Fibroblast of skin of right biceps (primary cell): ENCODE measurements at places on chromosomes 5 and 9.

DNA sequence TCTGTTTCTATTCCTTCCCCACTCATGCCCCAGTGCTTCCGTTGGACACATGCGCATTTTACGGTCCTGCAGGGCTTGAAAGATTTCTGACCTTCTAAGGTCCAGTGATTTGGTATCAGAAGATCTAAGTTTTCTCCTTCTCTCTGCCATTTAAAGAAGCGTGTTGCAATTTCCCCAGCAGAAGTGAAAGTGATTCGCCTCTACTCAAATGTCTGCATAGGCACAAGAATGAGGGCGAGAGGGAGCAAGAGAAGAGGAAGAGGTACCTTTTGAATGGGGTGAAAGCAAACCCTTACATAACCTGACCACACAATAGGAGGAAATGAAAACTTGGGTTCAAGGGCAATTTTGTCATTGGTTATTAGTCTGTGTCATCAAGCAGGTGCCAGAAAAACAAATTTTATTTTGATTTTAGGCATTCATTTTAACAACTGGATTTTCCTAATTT is 31.7 kb upstream of the NR3C1 start:
- no peak for DNase-seq

- DNase-seq: no peak
Observed at GRCh38 chr5:74357827-74358226, 282.7 kb downstream of the ENC1 start.

DNA sequence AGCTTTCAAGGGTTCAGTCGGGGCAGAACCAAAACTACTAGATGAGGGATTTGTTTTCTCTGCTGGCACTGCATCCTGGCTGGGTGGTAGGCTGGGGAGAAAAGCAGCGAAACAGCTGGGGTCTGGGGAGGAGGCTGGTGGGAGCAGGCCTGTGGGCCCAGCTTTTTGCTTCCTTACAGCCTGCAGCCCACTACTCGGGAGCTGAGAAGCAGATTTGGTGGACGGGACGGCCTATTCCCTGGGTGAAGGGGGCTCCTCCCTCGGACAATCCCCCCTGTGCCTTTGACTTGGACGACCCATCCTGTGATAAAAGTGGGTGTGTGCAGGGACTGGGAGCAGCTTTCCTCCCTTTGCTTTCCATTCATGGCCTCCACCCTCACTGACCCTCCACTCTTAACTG is 9.1 kb downstream of the NPR2 start:
- no peak for DNase-seq

DNA sequence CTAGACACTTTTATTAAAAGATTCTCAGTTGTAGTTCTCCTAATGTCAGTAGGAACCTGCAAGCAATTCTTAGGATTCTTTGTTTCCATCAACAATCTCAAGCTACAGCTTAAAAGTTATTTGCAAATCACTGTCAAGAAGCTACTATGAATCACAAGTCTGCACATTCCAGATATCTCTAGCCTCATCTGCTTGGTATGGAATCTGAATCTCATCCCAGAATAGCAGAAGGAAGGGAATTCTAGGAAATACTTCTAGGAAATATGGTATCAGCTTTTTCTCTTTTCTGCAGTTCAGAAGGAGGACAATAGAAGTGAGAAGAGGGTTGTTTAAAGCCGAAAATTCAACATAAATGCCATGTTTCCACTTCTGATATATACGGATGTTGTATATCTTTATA is 792.2 kb upstream of the CDH9 start:
- DNase-seq: peak; percentile 81

GRCh38 chr5:106288979-106289378 is 1381.8 kb downstream of the EFNA5 start:
- DNase-seq: peak; percentile 53

DNA sequence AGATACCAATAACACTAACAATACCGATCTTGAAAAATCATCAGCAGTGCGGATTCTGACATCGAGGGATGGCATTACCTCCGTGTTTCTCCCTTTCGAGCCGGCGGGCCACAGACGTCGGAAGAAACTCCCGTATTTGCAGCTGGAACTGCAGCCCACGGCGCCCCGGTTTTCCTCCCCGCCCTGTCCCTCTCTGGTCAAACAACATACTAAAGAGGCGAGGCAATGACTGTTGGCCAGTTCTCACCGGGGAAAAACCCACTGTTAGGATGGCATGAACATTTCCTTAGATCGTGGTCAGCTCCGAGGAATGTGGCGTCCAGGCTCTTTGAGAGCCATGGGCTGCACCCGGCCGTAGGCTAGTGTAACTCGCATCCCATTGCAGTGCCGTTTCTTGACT is 32.8 kb downstream of the OLFM1 start:
- no peak for DNase-seq

- DNase-seq: no peak
Observed at GRCh38 chr9:116800885-116801284, 113.8 kb downstream of the TRIM32 start.

- peak; percentile 48 for DNase-seq
Observed at GRCh38 chr5:83488271-83488670, 16.7 kb downstream of the VCAN start.

GRCh38 chr5:169778622-169779596 is 141.8 kb downstream of the DOCK2 start:
- no peak for DNase-seq

GRCh38 chr5:166428264-166428803 is 1863.1 kb upstream of the WWC1 start:
- no peak for DNase-seq

DNA sequence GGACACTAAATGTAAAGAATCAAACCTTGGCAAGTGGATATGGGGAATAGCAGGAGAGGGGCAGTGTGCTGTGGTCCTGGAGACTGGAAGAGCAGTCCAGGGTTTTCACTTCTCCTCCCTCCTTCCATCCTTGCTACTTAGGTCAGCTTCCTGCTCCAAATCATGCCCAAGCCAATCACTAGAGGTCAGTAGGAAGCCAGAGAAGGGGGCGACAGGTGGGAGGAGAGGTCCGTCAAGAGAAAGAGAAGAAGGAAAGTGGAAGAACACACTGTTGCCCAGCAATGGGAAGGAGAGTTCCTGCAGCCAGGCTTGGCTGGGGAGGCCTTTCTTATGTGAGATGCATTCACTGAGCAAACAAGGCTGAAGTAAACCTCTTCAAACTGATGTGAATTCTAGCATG is 289.6 kb downstream of the DTWD2 start:
- no peak for DNase-seq

- DNase-seq: no peak
Observed at GRCh38 chr5:149453618-149454415, 74.7 kb upstream of the IL17B start.

- DNase-seq: no peak
Observed at GRCh38 chr5:146902471-146902870, 23.9 kb upstream of the PPP2R2B start.

DNA sequence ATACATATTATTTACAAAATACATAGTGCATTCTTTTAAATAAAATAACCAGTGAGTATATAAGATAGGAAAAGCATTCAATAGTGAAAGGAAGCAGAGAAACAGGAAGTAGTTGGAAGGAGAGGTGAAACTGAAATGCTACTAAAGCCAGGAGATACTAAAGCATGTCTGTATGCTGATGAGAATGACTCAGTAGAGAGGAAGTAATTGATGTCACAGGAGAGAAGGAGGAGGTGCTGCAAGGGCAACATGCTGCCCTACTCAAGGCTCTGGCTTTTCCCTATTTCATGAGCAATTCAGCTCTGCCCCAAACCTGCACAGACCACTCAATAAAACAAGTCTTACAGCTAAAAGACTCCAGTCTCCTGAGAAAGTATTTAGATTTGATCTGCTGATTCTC is 108.5 kb upstream of the TXNDC8 start:
- peak; percentile 12 for DNase-seq

DNA sequence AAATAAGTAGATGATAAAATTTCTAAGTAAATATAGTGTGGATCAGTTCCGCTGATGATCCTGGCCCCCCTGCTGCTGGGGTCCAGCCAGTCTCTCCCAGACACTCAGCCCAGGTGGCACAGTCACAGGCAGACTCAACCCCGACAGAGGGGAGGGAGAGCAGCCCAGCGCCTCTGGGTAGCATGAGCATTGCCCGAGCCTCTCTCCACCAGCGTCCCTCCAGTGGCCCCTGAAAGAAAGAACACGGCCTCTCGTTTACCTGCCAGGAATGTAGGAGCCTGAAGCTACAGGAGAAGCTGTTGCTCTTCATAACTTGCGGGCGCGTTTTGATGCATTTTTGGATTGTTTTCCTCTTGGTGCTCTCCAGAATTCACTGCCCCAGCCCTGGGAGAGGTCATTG is 68.8 kb upstream of the ICE1 start:
- no peak for DNase-seq

DNA sequence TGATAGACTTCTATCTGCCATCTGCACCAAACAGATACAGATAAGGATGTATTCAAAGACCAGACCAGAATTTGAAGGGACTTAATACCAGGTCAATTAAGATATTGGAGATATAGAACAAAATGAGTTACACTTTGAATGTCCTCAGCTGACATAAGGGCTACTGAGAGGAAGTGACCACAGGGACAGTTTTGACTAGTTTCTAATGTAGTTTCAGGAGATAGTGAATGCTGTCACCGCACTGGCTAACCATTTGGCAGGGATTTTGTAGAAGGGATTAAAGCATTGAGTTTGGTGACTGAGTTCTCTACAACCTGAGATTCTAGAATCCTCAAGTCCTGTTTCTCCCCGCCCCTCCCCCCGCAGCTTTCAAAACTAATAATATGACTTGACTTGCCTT is 22.7 kb downstream of the CCNH start:
- no peak for DNase-seq

DNA sequence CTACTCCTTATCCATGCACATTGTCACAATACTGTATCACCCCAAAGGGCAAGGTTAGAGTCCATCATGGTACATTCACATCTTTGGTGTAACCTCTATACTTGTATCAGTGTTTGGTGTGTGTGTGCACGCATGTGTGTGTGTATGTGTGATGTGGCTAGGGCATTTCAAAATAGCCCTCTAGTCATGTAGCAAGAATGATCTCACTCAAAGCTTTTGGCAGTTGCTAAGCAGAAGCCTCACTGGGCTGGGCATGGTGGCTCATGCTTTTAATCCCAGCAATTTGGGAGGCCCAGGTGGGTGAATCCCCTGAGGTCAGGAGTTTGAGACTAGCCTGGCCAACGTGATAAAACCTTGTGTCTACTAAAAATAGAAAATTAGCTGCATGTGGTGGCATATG is 245.3 kb downstream of the ADGRV1 start:
- no peak for DNase-seq

- no peak for DNase-seq
Observed at GRCh38 chr9:106019702-106020101, 325.4 kb downstream of the TMEM38B start.

GRCh38 chr9:134189145-134189469 is 24.7 kb upstream of the RNU6ATAC start:
- DNase-seq: no peak

DNA sequence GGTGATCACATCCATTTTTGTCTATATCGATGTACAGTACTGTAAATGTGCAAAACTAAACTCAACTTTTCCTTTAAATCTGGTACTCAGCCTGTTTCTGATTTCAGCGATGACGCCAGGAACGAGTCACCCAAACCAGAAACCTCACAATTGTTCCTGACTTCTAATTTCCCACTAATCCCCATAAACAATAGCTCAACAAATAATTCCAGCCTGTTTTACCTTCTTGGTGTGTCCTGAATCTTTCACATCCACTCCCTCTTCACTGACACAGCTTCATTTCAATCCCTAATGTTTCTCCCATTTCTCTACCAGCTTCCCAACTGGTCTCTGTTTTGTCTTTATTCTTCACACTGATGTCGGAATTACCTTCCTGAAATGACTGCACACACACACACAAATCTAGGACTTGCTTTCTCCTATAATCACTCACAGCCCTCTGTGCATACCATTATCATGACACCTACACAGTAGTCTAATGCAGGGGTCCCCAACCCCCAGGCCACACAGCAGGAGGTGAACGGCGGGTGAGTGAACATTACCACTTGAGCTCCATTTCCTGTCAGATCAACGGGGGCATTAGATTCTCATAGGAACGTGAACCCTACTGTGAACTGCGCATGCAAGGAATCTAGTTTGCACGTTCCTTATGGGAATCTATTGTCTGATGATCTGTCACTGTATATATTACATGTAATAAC is 97.8 kb upstream of the SLC30A5 start:
- peak; percentile 76 for DNase-seq

DNA sequence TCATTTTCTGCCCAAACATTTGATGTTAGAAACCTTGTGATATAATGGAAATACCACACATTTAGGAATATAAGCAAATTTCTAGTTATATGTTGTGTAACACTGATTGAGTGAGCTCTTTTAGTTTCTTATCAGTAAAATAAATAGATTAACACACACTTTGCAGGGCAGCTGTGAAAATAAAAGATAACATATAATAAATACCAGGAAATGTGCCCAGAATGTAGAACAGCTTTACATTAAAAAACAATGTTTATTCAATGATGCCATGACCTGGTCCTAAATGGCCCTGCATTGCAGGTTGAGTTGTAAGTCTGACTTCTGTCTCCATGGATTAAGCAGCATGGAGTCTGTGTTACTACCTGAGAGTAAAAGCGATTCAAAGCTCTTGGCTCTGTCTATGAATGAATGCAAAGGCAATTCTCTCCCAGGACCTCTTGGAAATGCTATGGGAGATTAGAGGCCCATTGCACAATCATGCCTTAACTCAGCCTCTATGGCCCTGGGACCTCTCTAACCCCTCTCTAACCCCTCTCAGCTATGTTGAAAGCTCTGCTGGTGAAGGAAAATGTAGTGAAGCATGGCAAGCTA is 296.0 kb upstream of the ACTBL2 start:
- no peak for DNase-seq

- peak; percentile 17 for DNase-seq
Observed at GRCh38 chr5:112579599-112580170, 158.0 kb upstream of the APC start.

GRCh38 chr9:134653259-134654009 is 11.8 kb downstream of the COL5A1 start:
- no peak for DNase-seq

GRCh38 chr9:82512728-82513127 is 524.2 kb downstream of the SPATA31D1 start:
- DNase-seq: no peak

GRCh38 chr5:135973323-135974020 is 18.7 kb upstream of the LECT2 start:
- peak; percentile 47 for DNase-seq

DNA sequence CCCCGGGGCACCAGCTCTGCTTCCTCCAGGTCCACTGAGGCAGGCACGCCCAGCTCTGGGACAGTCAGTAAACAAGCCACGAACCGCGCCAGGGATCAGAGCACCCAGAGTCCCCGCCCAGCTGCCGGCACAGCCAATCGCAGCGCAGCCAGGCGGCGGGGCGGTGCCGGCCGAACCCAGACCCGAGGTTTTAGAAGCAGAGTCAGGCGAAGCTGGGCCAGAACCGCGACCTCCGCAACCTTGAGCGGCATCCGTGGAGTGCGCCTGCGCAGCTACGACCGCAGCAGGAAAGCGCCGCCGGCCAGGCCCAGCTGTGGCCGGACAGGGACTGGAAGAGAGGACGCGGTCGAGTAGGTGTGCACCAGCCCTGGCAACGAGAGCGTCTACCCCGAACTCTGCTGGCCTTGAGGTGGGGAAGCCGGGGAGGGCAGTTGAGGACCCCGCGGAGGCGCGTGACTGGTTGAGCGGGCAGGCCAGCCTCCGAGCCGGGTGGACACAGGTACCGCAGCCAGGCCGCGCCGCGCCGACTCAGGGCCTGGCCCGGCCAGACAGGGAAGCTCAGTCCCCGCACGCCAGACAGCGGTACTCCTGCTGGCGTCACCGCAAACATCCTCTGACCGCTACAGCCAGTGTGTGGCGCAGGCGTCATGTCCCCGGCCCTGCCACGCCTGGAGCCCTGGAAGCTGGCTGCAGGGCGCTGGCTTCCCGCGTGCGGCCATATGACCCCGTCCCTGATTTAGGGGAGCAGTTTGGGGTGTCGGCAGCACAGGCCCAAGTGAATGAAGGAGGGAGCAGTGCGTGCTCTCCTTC is at the start of gene CTSL:
TSS of gene CTSL (plus strand) at position 220 of the 810 bp plus-strand sequence. CDS start 1,485 bp downstream, outside the sequence.
- peak; percentile 77 for DNase-seq
